ENCODE measurements at places on chromosomes 6 and 20. TPM values are rescaled to one million over a fixed set of nuclear protein-coding genes. Genes with fewer than 3 reads are reported as not detected.

The C20orf204 gene
- 1.1 TPM for polyA plus RNA-seq

The ANKRD60 gene
- not detected for polyA plus RNA-seq

The SLC17A9 gene
- polyA plus RNA-seq = 1.6 TPM

The GPLD1 gene
- polyA plus RNA-seq = 2.5 TPM

The IPCEF1 gene
- 6.8 TPM for polyA plus RNA-seq

The FIG4 gene
- polyA plus RNA-seq = 22.3 TPM

The ZNF292 gene
- 58.9 TPM for polyA plus RNA-seq

The DZANK1 gene
- polyA plus RNA-seq = 9.2 TPM
